ENCODE measurements at places on chromosomes 5 and 9. TPM values are rescaled to one million over a fixed set of nuclear protein-coding genes. Genes with fewer than 3 reads are reported as not detected.

- peaks cover 17% of the 10 kb centered on the region for H3K27me3 ChIP-seq
- H3K27ac ChIP-seq: no peak overlapping the region
- no peak overlapping the region for H3K4me3 ChIP-seq
- DNase-seq: no peak
- no peaks in the 10 kb centered on the region for H3K4me1 ChIP-seq
- H3K36me3 ChIP-seq: no peaks in the 10 kb centered on the region
Measured at GRCh38 chr5:40071870-40072269, 607.8 kb upstream of the PTGER4 start.

ZNF483 gene
- 4.8 TPM for total RNA-seq

DNA sequence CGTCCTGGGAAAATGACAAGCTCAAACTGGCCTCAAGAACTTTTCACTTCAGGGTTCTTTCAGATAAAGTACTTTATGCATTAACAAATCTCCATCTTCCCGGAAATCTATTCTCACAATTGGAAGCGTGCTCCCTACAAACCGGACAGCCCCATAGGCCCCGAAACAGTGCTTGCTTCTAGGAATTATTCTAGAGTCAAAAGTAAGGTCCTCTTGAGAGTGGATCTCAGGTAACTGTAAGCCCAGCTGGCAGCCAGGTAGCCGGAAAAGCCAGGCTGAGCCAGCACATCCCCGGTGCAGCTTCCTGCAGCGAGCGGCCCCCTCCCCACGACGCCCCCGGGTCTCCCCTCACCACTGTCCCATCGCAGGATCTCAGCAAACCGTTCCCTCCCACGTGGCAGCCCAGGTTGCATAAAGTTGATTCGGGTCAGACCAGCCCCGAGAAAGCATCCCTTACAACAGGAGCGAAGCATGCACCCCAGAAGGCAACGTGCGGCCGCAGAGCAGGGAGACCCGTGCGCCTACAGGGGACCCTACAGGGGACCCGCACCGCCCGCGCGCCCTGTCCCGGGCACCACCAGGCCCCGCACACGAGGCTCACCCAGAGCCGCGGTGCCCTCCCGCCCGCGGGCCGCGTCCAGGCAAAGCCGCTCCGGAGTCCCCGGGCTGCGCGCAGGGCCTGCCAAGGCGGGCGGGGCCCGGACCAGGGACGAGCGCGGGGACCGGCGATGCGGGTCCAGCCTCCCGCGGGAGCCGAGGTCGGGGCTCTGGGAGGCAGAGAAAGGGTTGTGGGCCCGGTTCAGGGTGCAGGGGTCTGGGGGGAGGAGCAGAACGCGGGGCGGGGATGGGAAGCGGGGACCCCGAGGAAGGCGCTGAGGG lies 920 bp downstream of the LPCAT1 start:
- H3K4me3 ChIP-seq: peak overlapping the region; percentile 92
- H3K27ac ChIP-seq: no peak overlapping the region
- peaks cover 27% of the 10 kb centered on the region for H3K4me1 ChIP-seq
- DNase-seq: no peak
- no peaks in the 10 kb centered on the region for H3K27me3 ChIP-seq
- H3K36me3 ChIP-seq: peaks cover 11% of the 10 kb centered on the region

DNA sequence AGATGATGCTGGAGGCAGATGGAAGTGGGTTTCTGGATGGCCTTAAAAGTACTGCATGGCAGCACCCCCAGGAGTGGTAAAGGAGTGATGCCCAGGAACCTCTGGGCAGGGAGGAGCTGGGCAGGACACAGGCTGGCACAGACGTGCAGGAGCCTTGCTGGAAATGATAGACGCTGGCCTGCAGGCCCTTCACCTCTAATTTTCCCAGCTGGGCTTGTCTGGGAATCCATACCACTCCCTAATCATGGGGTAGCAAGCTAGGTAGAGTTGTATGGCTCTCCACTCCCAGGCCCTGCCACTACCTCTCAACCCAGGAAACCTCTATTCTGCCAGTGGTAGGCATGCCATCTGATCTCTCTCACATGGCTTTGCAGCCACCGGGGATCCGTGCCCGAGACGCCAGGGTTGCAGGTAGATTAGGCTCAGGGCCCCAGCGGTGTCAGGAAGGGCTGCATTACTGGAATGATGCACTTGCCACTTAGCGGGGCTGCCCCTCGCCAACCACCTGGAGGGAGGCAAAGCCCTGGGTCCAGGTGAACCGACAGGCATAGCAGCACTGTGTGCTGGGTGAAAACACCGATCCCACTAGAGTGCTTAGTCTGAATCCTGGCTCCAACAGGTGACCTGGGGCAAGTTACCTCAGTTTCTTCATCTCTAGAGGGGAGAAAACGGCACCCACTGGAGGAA lies 79.6 kb upstream of the SLC25A51 start:
- no peaks in the 10 kb centered on the region for H3K36me3 ChIP-seq
- peaks cover 18% of the 10 kb centered on the region for H3K4me1 ChIP-seq
- no peak overlapping the region for H3K27ac ChIP-seq
- no peaks in the 10 kb centered on the region for H3K27me3 ChIP-seq

DNA sequence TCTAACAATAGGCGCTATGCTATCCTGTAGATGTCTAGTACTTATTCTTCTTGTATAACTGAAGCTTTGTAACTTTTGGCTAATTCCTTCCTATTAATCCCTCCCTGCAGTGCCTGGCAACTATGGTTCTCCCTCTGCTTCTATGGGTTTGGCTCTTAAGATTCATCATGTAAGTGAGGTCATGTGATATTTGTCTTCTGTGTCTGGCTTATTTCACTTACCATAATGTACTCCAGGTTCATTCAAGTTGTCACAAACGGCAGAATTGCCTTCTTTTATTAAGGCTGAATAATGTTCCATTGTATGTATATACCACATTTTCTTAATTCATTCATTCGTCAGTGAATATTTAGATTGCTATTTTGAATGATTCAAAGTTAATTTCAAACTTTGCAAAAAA lies 149.9 kb upstream of the GAS1 start:
- no peak for DNase-seq
- H3K27ac ChIP-seq: no peak overlapping the region
- no peaks in the 10 kb centered on the region for H3K27me3 ChIP-seq
- H3K4me1 ChIP-seq: no peaks in the 10 kb centered on the region
- no peaks in the 10 kb centered on the region for H3K36me3 ChIP-seq

NOL8 gene
- 26.8 TPM for total RNA-seq

- H3K4me1 ChIP-seq: peaks cover 5% of the 10 kb centered on the region
- H3K27ac ChIP-seq: no peak overlapping the region
- peaks cover 3% of the 10 kb centered on the region for H3K36me3 ChIP-seq
- H3K27me3 ChIP-seq: no peaks in the 10 kb centered on the region
Measured at GRCh38 chr5:52875827-52876226, 88.1 kb downstream of the ITGA1 start.

GRCh38 chr5:53166183-53166495 lies 56.6 kb upstream of the MOCS2 start:
- DNase-seq: no peak
- peaks cover 5% of the 10 kb centered on the region for H3K4me1 ChIP-seq
- H3K36me3 ChIP-seq: no peaks in the 10 kb centered on the region
- no peak overlapping the region for H3K27ac ChIP-seq
- H3K4me3 ChIP-seq: no peak overlapping the region

SPINK5 gene
- total RNA-seq: 7.7 TPM

GRCh38 chr5:91132550-91132949 lies 250.6 kb downstream of the ARRDC3 start:
- no peak for DNase-seq
- H3K27me3 ChIP-seq: no peaks in the 10 kb centered on the region
- H3K36me3 ChIP-seq: no peaks in the 10 kb centered on the region

Data from lung (tissue), 17 donors.